ENCODE measurements at places on chromosomes 16 and 17.

DNA sequence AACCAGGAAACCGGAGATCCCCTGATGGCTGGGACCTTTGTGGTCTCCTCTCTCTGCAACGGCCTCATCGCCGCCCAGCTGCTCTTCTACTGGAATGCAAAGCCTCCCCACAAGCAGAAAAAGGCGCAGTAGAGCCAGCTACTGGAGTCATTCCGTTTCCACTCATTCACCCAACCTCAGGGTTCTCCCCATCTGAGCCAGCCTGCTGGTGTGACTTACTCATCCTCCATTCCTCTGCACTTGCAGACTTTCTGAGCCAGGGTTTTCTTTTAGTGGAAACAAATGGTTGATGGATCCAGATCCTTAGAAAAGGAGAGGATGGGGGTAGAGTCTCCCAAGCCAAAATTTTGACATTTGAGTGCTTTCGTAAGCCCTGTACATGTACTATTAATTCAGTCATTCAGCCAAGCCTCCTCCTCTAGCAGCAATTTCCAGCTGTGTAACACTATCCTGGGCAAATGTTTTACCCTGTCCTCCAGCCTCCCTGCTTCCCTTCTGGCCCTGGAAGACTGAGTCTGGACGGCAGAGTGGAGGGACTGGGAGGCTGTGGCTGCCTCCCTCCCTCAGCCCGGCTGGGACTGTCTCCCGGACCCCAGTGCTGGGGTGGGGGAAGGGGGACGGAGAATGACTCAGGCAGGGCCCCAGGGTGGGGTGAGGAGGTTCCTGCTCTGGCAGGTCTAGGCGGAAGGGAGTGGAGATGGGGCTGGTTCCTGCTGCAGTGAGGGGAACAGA is 2.3 kb downstream of the SOX15 start:
- no peak for DNase-seq

- peak; percentile 47 for DNase-seq
Measured at GRCh38 chr17:40191237-40192208, 14.3 kb downstream of the RAPGEFL1 start.

DNA sequence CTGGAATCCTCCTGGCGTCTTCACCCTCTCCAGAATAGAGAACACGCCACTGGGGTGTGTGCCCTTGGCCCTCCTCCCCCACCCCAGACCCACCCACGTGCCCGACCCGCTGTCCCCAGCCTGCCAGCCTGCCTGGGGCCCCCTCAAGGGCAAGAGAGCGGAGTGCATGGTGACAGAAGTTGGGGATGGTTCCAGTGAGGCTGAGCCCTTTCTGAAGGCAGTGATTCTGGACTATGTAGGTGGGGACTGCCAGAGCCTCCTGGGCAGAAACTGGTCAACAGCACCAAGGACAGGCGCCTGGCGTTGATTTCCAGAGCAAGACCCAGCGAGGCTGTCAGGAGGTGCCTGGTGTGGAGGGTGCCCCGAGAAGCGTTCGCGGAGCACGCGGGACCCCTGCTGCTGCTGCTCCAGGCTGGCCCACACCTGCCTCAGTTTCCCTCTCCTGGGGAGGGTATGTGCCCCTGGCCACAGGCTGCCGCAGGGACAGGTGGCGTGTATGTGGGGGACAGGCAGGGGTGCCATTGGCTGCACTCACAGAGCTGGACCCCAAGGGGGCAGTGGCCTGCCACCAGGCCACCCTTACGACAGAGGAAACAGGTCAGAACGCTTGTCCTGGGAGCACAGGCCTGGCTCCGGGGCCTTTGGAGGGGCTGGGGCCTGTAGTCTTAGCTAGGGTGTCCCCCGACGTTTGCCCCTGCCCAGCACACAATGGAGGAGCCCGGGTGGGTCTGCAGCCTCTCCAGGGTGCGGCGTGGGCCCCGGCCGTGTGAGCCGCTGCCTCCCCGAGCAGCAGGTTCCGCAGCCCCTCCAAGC is 1.2 kb downstream of the SSTR5 start:
- no peak for DNase-seq

GRCh38 chr17:65712383-65713267 is 151.2 kb upstream of the AXIN2 start:
- DNase-seq, result no peak

DNA sequence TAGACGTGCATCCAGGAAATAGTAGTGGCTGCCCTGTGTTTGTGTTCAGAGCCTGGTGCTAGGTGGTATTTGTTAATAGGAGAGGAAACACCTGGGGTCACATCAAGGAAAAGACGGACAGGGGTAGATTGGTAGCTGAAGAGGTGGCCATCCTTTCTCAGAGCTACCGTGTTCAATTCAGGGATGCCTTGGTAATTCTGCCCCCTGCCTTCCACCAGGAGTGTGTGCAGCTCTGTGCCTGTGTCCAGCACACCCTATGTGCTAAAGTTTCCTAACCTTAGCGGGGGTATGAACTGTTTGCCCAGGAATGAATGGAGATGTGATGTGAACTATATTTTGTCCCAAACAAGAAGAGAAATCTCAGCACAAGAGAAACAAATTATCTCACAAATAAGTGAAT is 174.1 kb upstream of the MPHOSPH6 start:
- DNase-seq, result no peak

DNA sequence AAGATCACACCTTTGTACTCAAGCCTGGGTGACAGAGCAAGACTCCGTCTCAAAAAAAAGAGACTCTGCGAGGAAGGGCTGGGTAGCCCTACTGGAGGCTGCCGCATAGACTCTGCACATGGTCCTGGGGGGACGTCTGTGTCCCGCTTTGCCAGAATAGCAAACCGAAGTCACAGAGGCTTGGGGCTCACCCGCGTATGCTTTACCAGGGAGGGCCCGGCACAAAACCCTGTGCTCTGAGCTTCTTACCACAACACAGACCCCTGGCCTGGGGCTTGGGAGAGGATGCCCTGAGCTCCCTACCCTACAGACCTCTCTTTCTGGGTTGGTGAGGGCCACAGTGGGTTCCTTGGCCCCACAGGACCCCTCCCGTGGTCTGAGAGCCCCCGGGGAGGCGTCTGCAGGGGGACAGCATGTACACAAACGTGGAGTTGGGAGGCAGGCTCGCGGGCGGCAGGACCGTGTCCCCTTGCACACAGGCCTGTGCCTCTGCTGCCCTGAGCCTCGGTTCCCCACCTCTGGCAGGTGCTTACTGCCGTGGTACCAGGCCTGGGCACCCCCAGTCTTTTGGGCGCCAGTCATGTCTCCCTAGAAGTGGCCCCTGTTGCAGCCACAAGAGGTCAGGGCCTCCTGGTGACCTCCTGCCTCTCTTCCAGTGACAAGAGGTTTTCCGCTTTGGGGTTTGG is 13.8 kb downstream of the CPNE7 start:
- DNase-seq, result no peak
